Activated T-cell treated with anti-CD3 and anti-CD28 coated beads for 24 hours (primary cell): ENCODE measurements at places on chromosomes 6 and 20.

- DNase-seq: peak; percentile 41
Measured at GRCh38 chr20:31833130-31833930, 12.1 kb downstream of the FOXS1 start.

GRCh38 chr6:87045521-87046075 is 49.3 kb downstream of the CGA start:
- no peak for DNase-seq

- DNase-seq: no peak
Measured at GRCh38 chr6:160952633-160953281, 38.8 kb upstream of the MAP3K4 start.

DNA sequence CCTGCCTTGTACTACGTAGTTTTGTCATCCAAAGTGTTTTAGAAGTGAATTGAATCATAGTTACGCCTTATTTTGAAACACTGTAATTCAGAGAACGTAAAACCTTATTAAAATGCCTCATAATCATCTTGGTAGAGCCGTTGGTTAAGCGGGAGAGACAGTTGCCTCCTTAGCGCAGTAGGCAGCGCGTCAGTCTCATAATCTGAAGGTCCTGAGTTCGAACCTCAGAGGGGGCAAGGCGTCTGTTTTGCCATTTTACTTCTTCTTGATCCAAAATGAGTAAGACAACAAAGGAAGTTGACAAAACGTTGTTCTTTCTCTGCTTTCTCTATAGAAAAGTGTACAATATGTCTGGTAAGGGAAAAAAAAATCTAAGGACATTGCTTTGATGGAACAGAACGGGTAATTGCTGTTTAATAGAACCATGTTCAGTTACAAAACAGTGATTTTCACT is 20.7 kb upstream of the TRIM27 start:
- DNase-seq: peak; percentile 76

DNA sequence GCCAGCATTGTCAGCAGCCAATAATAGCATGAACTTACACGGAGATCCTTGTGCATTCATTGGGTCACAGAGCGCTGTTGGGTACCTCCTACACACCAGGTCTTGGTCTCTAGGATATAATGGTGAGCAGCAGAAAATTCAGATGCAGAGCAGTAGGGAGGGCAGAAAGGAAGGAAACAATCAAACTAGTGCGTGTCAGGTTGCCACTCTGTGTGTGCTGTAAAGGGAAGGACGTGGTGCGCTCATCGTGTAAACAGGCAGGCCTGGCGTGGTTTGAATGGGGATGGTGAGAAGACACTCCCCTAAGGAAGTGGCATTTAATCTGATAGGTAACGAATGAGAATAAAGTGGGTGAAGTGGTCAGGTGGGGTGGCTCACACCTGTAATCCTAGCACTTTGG is 336.4 kb downstream of the CDH26 start:
- no peak for DNase-seq

GRCh38 chr6:31768363-31769257 is 6.2 kb downstream of the SAPCD1 start:
- no peak for DNase-seq

GRCh38 chr6:96611342-96611991 is 48.5 kb downstream of the FHL5 start:
- no peak for DNase-seq

DNA sequence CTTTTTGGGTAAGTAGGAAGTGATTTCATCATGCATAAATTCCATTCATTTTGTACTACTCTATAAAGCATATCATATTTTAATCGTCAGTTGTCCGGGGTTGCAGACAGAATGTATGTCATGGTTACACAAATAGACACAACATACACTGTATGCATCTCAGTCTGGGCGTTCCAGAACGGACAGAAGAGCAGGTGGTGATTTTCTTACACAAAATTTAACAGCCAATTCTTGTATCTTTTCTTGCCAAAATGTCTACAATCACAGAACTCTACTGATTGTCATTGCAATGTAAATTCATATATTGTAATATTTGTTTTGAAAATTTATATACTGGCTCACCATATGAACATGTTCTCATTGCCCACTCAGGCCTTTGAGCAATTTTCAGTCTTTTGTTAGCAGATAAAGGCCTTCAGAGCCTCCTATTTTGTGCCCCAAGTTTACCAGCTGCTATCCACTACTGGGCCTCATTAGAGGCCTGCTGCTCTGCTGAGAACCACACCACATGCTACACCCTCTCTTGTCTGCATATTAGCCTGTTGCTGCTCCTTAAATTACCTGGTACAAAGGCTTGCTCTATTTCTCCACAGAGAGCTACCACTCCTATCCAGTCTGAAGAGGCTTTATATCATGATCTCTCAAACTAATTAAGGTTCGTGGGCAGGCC is 61.5 kb downstream of the PRDM13 start:
- no peak for DNase-seq

GRCh38 chr6:168711666-168712300 is 270.8 kb downstream of the SMOC2 start:
- no peak for DNase-seq

DNA sequence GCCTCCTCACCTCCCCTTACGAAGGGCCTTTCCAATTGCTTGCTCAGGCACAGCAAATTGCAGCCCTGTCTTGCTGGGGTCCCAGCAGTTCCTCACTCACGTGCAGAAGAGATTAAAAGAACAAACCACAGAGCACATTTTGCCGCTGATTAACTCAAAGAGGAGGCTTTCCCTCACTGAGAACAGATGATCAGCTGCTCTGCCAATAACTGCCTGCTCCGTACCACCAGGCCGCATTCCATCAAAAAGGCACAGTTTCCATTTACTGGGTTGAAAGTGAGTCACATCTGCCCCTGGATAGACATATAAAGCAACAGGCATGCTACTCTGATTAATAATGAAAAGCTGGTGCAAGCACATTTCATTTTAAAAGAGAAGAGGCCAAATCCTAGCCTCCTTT is 446.8 kb downstream of the PTPRT start:
- no peak for DNase-seq

DNA sequence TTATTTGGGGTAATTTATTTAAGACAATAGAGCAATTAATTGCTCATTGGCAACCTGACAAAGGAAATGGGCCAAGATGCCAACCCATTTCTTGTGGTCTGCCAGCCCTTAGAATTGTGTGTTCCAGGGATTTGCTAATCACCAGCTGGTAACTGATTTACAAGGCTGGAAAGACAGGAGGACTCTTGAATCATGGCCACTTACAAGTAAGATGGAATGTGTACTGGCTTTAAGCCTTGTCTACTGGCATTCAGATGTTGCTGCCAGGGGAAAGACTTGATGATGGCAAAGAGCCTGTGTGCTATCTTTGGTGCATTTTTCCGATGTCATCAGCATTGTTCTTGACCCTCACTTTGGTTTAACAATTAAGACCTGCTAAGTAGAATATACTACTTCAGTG is 91.0 kb downstream of the BCKDHB start:
- no peak for DNase-seq

DNA sequence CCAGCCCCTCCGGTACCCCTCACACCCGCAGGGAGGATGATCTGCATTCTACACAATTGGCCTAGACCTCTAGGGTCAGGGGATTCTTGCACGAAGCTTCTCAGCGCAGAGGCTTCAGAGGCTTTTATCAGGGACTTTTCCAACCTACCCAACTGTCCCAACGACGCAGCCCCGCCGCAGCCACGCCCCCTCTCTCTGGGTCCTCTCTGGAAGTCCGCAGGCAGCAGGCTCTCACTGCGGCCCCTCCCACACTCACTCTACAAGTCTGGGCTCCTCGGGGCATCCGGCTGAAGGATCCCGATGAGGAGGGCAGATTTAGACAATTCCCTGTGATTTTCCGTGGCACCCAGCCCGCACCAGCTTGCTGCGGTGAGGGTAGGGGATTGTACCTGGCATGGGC is 227.7 kb upstream of the RNF24 start:
- DNase-seq: no peak

DNA sequence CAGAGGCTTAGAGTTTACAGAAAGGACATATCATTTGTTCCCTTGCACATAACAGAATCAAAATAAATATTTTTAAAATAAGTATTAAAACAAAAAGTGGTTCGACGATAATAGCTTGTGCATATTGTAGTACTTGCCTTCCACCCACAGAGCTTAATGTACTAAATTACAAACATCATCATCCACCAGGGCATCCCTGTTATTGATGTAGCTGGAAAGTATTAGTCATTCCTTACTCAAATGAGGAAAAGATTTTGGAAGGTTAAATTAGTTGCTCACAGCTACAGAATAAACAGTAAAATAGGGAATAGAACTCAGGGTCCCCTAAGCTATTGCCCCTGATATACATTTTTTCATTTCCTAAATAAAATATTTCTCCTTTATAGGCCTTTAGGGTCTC is 150.3 kb downstream of the PTPRK start:
- no peak for DNase-seq

DNA sequence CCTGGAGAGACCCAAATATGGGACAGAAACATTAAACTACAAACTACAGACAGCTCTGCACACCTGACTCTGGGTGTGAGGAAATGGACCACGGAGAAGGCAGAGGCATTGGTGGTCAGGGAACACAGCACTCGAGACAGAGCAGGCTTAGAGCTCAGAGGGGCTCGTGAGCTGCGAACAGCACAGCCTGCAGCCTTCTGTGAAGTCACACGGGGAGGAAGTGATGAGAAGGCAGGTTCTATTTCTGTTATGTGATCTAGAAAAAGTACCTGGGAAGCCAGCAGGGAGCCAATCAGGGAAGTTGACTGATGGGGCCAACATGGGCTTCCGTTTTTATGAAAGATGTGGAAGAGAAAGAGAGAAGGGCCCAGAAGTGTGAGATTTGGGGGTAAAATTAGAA is 88.9 kb upstream of the SNAP25 start:
- no peak for DNase-seq

- no peak for DNase-seq
Measured at GRCh38 chr20:17795501-17796071, 95.8 kb downstream of the BANF2 start.

DNA sequence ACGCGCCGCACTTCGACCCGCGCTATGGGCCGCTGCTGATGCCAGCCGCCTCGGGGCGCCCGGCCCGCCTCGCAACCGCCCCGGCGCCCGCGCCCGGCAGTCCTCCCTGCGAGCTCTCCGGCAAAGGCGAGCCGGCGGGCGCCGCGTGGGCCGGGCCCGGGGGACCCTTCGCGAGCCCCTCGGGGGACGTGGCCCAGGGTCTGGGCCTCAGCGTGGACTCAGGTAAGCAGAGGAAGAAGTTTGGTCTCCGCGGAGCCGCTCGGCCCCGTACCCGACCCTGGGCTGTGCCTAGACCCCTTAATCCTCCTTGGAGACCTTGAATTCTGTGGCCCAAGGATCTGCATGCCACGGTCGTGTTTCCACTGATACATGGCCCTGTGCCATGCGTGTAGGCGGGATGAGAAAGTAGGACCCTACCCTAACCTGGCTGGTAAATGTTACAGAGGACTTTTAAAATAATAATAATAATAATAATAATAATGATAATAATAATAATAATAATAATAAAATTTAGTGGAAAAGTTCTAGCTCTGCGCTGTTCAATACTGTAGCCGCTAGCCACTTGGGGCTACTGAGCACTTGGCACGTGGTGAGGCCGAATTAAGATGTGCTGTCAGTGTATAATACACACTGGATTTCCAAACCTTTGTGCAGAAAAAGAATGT is 5.6 kb downstream of the VGLL2 start:
- DNase-seq: no peak

- DNase-seq: no peak
Measured at GRCh38 chr20:6045566-6045965, 8.3 kb downstream of the LRRN4 start.

DNA sequence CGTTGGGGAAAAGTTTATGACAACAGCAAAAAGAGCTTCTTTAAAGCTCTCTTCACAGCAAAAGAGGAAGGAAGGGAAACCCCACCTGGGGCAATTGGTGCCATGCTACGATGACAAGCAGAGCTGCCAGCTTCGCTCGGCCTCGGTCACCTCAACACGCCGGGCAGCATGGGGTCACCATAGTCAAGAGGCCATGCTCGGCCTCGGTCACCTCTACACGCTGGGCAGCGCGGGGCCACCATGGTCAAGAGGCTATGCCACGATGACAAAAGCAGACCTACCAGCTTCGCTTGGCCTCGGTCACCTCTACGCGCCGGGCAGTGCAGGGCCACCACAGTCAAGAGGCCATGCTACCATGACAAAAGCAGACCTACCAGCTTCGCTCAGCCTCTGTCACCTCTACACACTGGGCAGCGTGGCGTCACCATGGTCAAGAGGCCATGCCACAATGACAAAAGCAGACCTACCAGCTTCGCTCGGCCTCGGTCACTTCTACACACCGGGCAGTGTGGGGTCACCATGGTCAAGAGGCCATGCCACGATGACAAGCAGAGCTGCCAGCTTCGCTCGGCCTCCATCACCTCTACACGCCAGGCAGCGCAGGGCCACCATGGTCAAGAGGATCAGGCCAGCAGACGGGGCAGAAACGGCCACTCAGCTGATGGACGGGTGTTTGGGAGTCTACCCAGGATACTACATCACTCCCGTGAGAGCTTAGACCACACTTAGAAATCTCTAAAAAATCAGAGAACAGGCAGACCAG is 12.1 kb downstream of the APMAP start:
- no peak for DNase-seq

DNA sequence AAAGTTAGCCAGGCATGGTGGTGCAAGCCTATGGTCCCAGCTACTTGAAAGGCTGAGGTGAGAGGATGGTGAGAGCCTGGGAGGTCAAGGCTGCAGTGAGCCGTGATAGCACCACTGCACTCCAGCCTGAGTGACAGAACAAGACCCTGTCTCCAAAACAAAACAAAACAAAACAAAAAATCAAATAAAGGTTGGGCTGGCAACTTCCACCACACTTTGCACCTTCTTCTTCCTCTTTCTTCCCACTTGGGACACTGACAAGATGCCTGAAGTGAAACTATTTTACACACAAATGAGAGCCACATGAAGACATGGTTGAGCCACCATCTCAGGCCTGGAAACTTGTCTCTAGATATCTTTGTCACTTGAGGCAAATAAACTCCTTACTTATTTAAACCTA is 53.8 kb upstream of the CCDC28A start:
- no peak for DNase-seq

GRCh38 chr6:150334790-150335783 is 33.7 kb upstream of the IYD start:
- DNase-seq: peak; percentile 8

- DNase-seq: no peak
Measured at GRCh38 chr20:36835025-36835424, 40.9 kb upstream of the TLDC2 start.

DNA sequence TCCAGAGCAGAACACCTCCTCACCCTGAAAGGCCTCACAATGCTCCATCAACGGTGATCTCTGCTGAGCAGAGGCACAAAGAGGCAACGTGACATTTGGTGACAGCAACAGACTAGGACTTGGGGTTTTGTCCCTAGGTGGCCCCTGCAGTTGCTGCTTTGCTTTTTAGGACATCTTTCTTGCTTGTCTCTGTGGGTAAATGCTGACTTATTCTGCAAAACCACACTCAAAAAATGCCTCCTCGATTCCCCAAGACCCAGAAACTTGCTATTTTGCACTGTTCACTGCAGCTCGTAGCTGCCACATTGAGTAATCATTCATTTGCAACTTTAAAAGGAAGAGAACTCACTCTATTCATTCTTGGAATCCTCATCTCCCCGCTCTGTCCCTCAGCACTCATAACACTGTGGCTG is 209.9 kb downstream of the LY86 start:
- no peak for DNase-seq

- no peak for DNase-seq
Measured at GRCh38 chr6:118770112-118770788, 118.9 kb upstream of the CEP85L start.
